ENCODE measurements at places on chromosomes 1 and 21.
A peak's percentile ranks its signal among the peaks of the same experiment; 100 is the strongest.

DNA sequence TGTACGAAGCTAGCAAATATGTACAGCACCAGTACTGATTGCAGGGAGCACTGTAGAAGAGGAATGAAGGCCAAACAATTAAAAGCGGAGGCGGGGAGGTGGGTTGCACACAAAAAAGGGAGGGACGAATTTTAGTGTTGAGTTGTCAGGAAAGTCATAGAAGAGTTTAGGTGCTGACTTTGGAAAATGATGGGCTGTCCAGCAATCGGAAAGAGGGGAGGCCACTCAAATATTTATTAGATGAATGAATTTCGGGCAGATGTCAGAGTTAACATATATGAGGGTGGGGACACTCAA lies 537 bp upstream of the ANKRD13C start:
- DNase-seq, result no peak

- no peak for DNase-seq
Observed at GRCh38 chr1:156750711-156751450, 594 bp downstream of the HDGF start.

DNA sequence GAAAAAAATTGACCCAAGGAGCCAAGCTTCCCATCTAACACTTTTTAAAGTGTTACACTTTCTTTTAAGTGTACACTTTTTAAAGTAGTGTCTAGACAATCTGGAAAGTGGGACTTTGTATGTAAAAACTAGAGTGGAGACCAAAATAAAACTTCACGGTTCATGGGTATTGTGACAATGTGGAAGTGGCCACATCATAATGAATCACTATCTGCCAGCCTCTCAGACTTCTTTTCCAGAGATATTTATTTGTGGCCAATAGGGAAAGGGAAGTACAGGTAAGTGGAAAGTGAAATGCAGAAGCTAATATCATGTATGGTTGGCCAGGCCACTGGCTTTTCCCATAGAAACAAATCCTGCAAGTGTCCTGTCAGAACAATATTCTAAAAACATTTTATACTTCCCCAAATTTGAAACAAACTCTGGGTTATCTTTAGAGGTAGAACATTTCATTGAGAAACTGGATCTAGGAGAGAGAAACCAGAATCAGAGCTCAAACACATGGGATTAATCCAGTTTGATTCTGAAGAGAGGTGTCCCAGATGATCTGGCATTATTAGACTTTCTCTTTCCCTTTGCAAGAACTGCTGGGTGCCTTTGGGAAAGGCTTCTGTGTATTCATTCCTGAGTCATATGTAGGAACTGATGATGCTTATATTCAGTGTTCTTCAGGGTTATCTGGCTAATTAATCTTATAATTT lies 2.0 kb downstream of the TNFSF18 start:
- DNase-seq, result no peak

- DNase-seq, result no peak
Observed at GRCh38 chr1:167862432-167863076, 51.4 kb downstream of the ADCY10 start.

DNA sequence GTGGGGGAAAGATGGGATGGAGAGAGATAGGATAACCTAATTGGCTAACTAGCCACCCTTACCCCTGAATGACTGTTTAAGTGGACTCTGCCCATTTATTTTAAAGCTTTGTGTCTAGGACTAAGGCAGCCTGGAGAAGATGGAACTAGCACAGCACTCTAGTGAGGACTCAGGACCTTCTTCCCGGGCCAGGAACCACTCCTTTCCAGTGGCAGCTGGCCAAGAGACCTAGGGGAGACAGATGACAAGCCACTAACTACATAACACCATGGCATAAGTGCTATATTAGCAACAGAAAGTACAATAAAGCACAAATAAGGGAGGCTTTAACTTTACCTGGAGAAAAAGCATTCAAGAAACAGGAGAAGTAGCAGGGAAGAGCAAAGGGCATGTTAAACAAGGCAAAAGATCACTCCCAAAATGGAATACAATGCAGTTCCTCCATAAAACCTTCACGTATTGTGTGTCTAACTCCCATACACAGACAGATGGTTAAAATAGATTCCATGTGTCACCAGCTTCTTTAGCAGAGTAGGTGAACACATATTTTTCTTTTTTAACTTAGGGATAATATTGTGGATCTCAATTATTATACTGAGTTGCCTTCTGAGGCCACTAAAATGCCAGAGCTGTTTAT lies 20.6 kb downstream of the CLCA1 start:
- no peak for DNase-seq

GRCh38 chr1:56432166-56432971 lies 147.0 kb downstream of the PLPP3 start:
- no peak for DNase-seq

- no peak for DNase-seq
Observed at GRCh38 chr1:47554901-47555300, 117.1 kb downstream of the FOXD2 start.

GRCh38 chr1:219478811-219479210 lies 134.1 kb downstream of the ZC3H11B start:
- no peak for DNase-seq

DNA sequence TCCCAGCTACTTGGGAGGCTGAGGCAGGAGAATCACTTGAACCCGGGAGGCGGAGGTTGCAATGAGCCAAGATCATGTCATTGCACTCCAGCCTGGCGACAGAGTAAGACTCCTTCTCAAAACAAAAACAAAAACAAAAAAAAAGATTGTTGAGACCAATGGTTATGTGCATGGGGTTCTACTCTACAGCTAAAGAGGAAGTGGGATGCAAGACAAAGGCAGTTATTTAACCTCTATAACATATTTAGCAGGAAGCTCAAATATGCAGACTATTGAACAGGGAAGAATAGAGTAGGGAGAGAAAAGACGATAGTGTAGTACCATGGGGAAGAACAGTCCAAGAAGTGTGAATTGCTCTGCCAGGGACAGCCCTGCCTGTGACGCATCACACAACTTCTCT lies 227.7 kb downstream of the SMYD3 start:
- DNase-seq, result no peak

DNA sequence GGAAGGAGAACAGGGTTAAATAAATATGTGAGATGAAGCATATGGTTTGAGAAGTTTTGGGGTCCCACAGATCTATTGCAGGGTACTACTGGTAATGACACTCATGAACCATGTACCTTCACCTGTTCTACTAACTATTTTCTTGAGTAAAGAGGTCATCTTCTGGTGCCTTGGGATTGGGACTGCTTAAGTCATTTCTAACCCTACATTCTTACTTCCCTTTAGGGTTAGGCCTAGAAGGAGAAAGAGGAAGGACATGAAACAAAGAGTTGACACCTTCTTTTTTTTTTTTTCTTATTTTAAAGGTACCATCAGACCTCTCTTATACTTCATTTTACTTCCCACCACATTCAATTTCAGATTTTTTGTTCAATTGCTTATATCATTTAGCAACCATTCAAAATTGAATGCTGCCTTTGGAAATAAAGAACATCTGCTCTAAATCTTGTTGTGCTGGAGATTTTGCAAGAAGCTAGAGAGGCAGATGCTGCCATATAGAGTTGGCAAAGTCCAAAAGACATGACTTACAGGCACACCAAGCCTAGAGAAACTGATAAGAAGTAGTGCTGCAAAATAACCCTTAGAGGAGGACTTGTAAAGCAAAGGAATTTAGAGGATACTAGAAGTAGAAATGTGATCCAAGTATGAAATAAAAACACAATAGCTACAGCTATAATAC lies 374.4 kb upstream of the ST6GALNAC5 start:
- no peak for DNase-seq

- DNase-seq, result no peak
Observed at GRCh38 chr21:33051925-33052324, 18.0 kb upstream of the OLIG1 start.

- peak; percentile 11 for DNase-seq
Observed at GRCh38 chr1:93061895-93062792, 16.9 kb upstream of the MTF2 start.

GRCh38 chr1:20069874-20070273 lies at the start of gene PLA2G5:
Gene PLA2G5, plus strand, starts transcription at chr1:20070194. Its CDS starts 14,637 bp downstream, at chr1:20084831.
- no peak for DNase-seq

DNA sequence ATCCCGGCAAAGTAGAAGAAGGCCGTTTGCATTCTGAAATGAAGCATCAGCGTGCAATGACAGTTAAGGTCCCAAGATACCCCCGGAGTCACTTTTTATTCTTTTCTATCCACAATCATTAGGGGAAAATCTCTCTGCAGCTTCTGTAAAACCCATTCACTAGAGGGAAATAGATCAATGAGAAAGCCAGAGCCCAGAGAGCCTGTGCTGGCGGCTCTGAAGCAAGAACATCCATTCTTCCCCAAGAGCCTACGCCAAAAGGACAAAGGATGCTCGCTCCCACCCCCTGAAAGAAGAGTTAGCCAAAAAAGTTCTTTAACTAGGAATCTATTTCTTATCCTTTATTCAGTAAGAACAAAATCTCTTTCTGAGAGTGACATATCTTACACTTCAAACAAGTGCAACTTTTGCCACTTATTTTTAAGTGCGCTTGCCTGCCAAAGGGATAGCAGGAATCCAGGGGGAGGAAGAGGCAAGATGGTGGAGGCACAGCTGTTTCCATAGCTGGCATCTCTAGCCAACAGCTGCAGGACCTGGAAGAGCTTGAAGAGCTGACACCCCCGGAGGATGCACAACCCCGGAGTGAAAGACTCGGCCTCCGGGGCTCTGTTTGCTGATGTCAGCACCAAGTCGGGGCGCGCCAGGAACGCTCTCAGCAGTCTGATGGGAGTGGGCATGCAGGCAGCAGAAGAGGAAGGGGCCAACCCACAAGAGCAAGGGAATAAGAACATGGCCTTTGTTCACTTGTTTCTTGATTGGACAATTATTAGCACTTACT lies 68.7 kb downstream of the KCNN3 start:
- no peak for DNase-seq

DNA sequence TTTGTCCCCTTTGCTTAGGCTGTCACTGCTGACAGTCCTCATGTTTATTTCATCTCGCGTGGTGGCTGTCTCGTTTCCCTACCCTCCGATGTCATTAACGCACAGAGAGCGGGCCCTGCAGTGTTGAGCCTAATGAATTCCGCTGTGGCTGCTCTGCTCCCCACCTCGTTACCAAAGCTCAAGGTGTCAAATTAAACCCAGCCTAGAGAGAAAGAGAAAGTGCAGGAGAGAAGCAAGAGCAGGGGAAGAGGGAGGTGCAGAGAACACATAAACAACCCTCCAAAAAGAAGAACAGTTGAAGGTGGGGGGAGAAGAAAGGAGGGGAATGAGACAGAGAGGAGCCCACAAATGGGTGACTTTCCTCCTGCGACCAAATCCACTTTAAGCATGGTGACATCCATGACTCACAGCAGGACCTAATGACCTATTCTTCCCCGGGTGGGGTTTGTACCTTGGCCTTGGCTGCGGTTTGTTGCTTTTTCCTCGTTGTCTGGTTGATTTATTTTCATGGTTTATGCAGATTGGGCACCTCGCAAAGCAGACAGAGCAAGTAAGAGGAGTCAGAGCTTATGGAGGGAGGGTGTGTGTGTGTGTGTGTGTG lies 92.5 kb downstream of the PBX1 start:
- no peak for DNase-seq

- DNase-seq, result no peak
Observed at GRCh38 chr1:36436821-36437220, 13.4 kb downstream of the OSCP1 start.

DNA sequence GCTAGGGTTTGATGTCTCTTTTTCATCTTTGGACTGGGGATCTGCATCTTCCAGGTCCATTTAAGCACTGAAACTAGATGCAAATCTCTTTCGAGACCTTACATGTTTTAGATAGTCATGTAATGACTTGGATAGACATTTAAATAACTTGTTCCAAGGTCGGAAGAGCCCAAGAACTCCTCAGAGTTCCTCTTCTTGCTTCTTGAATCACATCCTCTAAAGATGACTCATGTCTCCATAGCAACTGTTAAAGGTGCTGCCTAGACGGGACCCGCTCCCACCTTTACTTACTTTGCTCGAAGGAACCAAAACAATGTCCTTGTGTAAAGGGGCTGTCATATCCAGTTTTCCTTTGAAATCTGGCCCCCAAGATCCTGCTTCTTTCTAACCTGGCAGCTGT lies 130.0 kb downstream of the EDEM3 start:
- no peak for DNase-seq

GRCh38 chr21:26686278-26686677 lies 113.2 kb upstream of the CYYR1 start:
- no peak for DNase-seq

GRCh38 chr21:34618941-34619340 lies 4.0 kb upstream of the RCAN1 start:
- DNase-seq, result peak; percentile 14

DNA sequence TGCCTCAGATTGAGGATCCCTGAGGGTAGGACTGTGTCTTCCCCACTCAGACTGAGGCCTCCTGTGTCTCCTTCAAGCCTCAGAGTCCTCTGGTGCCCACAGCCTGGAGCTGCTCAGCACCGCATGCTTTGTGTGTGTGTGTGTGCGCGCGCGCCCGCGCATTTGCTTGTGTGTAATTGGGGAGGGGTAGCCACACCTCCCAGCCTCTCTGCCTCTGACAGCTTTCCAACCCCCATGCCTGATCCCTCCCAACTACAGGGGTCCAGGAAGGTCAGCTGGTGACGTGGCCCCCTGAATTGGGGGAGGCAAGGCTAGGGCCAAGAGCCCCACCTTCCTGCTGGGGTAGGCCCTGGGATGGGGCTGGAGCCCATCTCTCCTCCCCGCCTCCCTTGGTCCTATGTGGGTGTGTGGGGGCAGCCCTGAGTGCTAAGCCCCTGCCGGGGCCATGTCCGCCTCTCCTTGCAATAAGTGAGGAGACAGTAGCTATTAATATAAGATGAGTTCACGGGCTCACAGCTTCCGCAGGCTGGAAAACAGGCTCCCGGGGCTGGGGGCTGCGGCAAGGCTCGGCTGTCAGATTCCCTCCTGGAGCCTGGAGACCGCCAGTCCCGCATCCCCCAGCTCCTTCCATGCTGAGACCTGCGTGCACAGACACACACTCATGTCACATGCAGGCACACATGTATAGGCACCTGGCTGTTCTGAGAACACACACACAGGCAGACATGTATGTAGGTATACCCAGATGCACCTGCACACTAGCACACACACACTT lies 7.0 kb downstream of the GPR3 start:
- no peak for DNase-seq

- no peak for DNase-seq
Observed at GRCh38 chr1:45718289-45718688, 30.3 kb downstream of the TMEM69 start.

GRCh38 chr1:3345792-3346191 lies 108.7 kb upstream of the ARHGEF16 start:
- no peak for DNase-seq

DNA sequence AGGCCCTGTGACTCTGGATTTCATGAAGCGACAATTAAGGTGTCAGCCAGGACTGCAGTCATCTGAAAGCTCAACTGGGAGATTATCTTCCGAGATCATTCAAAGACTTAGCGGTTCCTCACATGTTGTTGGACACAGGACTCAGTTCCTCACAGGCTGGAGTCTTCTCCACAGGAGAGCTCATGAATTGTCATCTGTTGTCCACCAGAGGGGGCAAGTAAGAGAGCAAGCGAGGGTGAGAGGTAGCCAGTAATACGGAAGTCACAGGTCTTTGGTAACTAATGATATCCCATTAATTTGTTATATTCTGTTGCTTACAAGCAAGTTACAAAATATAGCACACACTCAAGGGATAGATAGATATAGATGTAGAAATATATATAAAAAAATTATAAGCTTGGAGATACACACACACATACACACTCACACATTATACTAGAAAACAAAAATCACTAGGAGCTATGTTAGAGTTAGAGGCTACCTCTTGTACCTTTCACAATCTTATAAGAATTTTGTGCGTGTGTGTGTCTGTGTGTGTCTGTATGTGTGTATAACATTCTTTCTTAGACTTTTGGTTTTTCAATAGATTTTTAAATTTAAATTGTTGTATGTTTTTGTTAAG lies 1695.3 kb downstream of the BRINP3 start:
- DNase-seq, result peak; percentile 26

Measured in GDM1 (cell line).